ENCODE measurements at places on chromosomes 2 and 18.

DNA sequence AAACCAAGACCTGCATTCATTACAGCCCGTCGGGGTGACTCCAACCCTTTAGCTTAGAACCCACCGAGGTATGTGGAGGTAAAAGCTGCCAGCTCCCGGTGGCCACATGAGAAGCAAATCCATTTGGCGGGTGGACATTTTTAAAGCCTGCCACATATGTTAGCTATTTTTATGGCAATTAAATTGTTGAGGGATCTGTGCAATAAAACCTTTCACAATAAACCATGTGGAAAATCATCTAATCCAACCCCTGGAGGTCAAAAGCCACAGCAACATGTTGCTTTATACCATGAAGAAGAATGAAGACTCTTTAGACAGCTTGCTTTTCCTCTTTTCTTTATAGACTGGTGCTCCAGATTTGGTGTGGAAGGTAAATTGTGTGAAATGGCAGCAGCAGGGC lies 176.3 kb downstream of the AGPS start:
- no peak for DNase-seq

DNA sequence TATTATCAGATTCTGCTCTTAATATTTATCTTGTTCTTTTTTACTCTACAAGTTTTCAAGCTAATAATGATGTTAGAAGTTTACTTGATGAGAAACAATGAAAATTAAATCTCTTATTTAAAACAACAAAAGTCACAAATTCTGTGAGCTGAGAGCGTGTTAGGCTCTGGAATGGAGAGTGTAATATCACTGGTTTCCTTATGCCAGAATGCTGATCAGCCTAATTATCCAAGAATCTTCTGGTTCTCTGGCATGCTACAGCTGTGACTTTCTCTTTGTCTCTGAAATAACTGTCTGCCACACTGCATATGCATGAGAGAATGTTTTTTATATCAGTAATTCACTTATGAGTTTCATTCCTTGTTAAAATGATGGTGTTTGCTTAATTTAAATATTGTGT lies 236.7 kb downstream of the PARD3B start:
- no peak for DNase-seq

- no peak for DNase-seq
Measured at GRCh38 chr2:29236074-29236473, 120.9 kb downstream of the CLIP4 start.

GRCh38 chr18:37484983-37485834 lies 80.4 kb downstream of the CELF4 start:
- DNase-seq = no peak

- DNase-seq = no peak
Measured at GRCh38 chr2:210635257-210635656, 78.9 kb downstream of the CPS1 start.

GRCh38 chr2:210009126-210009525 lies 6.7 kb downstream of the RPE start:
- no peak for DNase-seq

GRCh38 chr18:55786651-55787272 lies 198.8 kb upstream of the TCF4 start:
- no peak for DNase-seq

- DNase-seq = peak; percentile 25
Measured at GRCh38 chr2:37792366-37792765, 120.9 kb upstream of the CDC42EP3 start.

GRCh38 chr2:52563151-52563550 lies 1204.5 kb upstream of the CHAC2 start:
- no peak for DNase-seq

DNA sequence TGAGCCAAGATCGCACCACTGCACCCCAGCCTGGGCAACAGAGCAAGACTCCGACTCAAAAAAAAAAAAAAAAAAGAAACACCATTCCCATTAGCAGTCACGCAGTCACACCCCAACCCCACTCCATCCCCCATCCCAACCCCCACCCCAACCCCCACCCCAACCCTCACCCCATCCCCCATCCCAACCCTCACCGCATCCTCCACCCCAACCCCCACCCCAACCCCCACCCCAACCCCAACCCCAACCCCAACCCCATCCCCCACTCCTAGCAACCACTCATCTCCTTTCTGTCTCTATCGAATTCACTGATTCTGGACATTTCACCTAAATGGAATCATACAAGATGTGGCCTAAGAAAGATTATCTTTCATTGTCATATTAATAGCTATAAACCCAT lies 25.9 kb upstream of the ATP9B start:
- DNase-seq = no peak

- no peak for DNase-seq
Measured at GRCh38 chr2:157900203-157900602, 24.1 kb upstream of the ACVR1 start.

DNA sequence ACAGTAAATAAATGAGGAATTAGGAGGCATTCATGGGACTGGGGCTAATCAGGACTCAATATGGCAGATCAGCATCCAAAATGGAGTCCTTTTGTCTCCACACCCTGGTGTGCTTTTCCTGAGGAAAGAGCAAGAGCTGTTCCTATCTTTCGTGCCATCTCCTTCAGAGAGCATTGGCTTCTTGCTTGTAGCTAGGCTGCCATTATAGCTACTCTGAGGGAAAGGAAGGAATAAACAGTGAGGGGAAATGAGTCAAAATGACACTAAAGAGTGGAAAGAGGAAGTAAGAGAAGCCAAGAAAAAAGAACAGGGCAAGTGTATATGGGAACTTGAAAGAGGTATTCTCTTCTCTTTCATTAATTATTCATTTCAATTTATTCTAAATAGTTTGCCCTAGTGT lies 8.4 kb upstream of the NMI start:
- DNase-seq = no peak

DNA sequence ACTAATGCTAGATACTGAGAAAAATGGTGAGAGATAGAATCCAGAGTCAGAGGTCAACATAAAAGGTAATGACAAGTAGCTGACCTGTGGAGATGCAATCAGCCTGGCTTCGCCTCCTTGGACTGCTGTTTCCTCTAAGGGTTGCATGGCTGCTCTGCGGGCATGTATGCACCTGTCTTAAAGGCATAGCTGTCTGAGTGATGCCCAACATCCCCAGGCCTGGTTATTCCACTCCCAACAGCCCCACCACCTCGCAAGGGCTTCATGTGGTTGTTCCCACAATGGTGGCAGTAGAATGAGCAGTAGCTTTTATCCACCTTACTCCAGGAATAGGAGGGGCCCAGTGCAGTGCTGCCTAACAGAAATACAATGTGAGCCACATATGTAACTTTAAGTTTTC lies 69.7 kb upstream of the ALK start:
- DNase-seq = no peak

DNA sequence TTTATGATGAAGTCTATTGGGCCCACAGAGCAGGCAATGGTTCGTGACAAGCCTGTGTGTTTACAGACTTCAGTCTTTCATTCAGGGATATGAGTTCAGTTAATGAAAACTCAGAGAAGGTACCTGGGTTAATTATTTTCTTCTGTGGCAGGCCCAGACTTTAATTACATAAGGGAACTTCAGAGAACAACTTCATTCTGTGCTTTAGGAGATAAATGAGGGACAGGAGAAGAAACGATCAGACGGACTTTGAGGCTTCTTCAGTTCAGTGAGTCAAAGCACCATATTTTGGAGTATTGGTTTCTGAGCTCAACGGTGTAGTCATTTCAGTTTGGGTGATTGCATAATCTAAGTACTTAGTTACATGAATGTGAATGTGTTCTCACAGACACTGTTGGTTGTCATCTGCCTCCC lies 203.0 kb upstream of the KCNJ3 start:
- no peak for DNase-seq

GRCh38 chr2:227374158-227374557 lies 4.9 kb downstream of the TM4SF20 start:
- DNase-seq = no peak

DNA sequence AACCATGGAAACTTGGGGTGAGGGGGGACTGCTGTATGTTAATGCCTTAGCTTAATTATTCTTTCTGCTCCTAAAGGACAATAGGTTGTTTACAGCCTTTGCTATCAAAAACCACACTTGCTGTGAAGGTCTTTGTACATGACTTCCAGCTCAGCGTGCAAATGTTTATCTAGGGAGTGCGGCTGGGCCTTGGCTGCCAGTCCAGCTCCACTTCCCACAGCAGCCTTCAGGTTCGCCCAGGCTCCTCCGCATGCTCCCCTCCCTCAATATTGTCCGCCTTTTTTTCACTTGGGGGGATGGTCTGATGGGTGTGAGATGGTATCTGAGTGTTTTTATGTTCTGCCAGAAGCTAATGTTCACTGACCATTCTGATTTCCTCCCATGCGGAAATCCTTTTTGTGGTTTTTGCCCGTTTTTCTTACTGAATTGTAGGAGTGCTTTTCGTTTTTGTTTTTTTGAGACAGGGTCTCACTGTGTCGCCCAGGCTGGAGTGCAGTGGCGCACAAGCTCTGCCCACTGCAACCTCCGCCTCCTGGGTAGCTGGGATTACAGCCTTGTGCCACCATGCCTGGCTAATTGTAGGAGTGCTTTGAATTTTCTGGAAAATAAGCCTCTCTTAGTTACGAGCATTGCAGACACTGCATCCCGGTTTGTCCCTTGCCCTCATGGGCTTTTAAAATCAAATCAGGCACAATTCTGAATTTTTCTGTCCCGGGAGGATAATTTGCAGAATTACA lies 28.8 kb downstream of the SH3BP4 start:
- DNase-seq = no peak

GRCh38 chr2:100965596-100965995 lies 36.5 kb upstream of the RPL31 start:
- no peak for DNase-seq

DNA sequence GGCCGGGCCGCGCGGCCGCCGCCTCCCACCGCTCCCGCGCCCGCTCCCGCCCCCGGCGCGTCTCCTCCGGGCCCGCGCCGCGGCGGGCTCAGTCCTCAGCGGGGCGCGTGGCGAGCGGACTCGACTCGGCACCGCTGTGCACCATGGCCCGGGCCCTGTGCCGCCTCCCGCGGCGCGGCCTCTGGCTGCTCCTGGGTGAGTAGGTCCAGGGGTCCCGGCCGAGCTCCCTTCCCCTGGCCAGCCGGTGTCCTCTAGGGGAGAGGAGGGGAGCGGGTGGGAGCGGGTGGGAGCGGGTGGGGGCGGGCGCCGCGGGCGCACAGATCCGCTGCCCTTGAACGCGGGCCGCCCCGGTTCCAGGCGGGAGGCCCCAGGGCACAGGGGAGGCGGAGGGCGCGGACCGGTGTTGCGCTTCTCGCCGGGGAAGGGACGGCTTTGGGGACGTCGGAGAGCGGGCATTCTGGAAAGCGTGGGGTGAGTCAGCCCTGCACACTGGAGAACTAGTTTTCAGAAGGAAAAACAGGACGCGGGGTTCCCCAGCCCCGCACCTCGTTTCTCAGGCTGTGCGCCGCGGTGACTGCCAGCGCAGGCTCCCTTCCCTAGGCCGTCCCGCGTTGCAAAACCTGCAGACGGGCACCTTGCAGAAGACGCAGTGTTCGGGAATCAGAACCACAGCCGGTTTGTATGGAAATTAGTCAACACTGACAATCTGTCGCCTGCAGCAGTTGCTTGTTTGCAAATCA lies at the start of gene RAMP1:
Gene RAMP1 (plus strand): TSS at position 91 of the 740 bp plus-strand sequence. CDS start 53 bp downstream, at position 144.
- peak; percentile 84 for DNase-seq

GRCh38 chr2:17961789-17962188 lies 83.3 kb downstream of the KCNS3 start:
- no peak for DNase-seq

GRCh38 chr2:105782123-105782522 lies 37.4 kb downstream of the NCK2 start:
- DNase-seq = no peak

DNA sequence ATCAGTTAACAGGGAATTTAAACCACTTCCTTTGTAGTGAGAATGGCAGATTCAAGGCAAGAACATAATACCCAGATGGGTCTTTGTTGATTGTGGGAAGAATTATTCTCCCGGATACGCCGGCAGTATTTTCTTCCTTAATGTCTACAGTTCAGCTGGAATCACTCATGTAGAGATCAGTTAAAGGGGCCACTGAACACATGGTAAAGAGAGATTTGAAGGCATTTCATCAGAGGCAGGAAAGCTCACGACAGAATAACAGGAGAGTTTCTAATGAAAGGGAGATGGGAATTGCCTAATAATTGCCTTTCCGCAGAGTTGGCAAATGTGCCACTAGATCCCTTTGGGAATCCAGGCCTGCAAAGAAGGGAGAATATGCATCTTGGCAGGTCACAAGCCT lies 327.7 kb upstream of the ZNF804A start:
- DNase-seq = no peak

GRCh38 chr2:76640905-76641304 lies 881.3 kb downstream of the LRRTM4 start:
- no peak for DNase-seq

GRCh38 chr2:148570989-148571388 lies 73.6 kb upstream of the EPC2 start:
- DNase-seq = no peak

GRCh38 chr18:9765501-9765900 lies 57.4 kb downstream of the RAB31 start:
- DNase-seq = no peak

GRCh38 chr2:23563673-23564614 lies 179.0 kb downstream of the KLHL29 start:
- DNase-seq = peak; percentile 92

GRCh38 chr2:60294901-60295635 lies 258.4 kb downstream of the BCL11A start:
- no peak for DNase-seq

DNA sequence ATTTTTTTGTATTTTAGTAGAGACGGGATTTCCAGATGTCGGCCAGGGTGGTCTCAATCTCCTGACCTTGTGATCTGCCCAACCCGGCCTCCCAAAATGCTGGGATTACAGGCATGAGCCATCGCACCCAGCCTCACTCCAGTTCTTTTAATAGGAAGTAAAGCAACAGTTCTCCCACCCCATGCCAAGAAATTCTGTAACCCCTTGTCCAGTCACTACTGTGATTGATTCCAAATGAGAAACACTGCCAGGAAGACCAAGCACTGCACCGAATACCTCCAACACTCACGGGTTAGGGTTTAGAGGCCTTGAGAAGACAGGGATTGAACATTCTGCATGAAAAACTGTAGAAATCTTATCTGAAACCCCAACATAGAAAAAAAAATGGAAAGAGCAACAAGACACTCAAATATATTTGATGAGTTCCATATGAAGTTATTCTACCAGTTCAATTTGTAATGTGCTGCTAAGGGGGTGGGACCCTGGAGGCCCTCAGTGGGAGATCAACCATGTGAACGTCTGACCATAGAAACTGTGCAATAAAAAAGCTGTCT lies 48.2 kb upstream of the BIN1 start:
- peak; percentile 70 for DNase-seq

DNA sequence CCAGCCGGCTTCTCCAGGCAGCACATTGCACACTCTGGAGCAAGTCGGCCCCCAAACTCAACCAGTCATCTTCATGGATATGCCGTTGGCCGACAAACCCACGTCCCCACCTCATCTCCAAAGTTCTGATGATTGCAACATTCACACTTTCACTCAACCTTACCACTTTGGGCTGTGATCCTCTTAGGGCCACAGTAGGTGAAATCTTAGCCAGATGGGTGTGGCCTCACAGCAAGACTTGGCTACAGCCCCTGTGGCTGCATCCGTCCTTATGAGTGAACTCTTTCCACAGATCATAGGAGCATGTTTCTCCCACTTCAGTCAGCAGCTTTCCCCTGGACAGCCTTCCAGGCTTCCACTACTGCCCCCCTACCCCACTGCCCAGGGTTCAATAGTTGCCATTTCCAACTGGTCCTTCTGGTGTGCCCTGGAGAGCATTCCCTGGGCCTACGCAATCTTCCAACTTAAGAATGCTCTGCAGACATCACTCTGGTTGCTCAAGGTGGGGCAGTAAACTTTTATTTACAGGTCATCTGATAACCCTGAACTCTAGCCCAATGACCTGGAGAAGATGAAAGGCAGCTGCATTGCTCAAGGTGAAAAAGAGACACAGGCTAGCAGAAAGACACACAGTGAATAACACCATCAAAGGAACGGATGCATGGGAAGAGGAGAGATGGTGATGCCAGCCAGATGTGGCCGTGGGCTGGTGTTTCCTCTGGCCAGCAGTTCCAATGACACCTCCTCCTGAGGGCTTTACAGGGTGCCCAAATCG lies 34.5 kb downstream of the ARL4C start:
- no peak for DNase-seq

Measured in osteocyte (in vitro differentiated cells).